ENCODE measurements at places on chromosomes 3 and 15.

GRCh38 chr15:23773093-23773492, 86.0 kb upstream of the NDN start:
- no peak overlapping the region for H3K4me3 ChIP-seq
- H3K27ac ChIP-seq, result no peak overlapping the region
- H3K36me3 ChIP-seq, result peaks cover 2% of the 10 kb centered on the region
- no peaks in the 10 kb centered on the region for H3K27me3 ChIP-seq
- no peak for DNase-seq
- no peaks in the 10 kb centered on the region for H3K4me1 ChIP-seq

- peaks cover 2% of the 10 kb centered on the region for H3K36me3 ChIP-seq
- H3K27ac ChIP-seq, result no peak overlapping the region
- DNase-seq, result no peak
These were observed 39.3 kb downstream of the DNAJC13 start for GRCh38 chr3:132456571-132456970.

DNA sequence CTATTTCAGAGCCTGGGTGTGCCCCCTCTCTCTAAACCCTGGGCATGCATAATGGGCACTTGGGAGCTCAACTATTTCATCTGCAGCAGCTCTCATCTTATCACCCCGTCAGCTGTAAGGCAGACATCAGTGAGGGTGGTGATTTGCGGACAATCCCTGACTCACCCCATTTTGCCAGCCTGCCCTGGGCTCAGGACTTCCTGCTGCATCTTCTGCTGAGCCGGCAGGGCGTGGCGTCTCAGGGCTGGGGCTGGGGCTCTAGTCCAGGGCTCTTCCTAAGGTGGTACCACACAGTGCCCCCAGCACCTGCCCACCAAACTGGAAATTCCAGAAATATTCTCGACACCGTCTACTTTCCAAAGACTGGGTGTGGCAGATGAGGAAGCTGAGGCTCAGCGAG, 925 bp upstream of the PSTPIP1 start:
- peaks cover 6% of the 10 kb centered on the region for H3K36me3 ChIP-seq
- H3K4me3 ChIP-seq, result peak overlapping the region; percentile 96
- H3K27ac ChIP-seq, result peak overlapping the region; percentile 91
- DNase-seq, result peak; percentile 80
- H3K4me1 ChIP-seq, result peaks cover 74% of the 10 kb centered on the region

DNA sequence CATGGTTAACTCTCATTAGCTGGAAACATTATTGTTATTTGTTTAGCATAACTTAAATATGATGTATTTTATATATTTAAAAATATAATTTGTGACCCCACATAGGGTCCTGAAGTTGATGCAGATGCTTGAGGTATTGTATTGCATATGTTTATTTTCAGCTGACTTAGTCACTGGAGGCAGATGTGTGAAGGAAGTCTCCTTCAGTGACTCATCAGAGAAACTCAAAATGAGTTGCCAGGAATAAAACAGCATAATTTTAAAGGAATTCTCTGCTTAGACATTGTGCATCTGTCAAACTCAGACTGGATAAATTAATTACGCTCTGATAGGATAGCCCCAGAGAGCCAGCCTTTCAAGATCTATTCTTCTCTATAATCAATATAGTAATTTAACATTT, 7.9 kb upstream of the OR4F6 start:
- H3K36me3 ChIP-seq, result no peaks in the 10 kb centered on the region
- DNase-seq, result no peak
- no peaks in the 10 kb centered on the region for H3K4me1 ChIP-seq
- H3K27ac ChIP-seq, result no peak overlapping the region
- no peaks in the 10 kb centered on the region for H3K27me3 ChIP-seq
- no peak overlapping the region for H3K4me3 ChIP-seq

Data from activated T-cell treated with anti-CD3 and anti-CD28 coated beads, Interleukin-2, amount 50 U/mL, for 72 hours (primary cell).